ENCODE measurements at places on chromosomes 13 and 19.

GRCh38 chr19:41175801-41176777 is 16.9 kb upstream of the CYP2S1 start:
- DNase-seq: no peak

DNA sequence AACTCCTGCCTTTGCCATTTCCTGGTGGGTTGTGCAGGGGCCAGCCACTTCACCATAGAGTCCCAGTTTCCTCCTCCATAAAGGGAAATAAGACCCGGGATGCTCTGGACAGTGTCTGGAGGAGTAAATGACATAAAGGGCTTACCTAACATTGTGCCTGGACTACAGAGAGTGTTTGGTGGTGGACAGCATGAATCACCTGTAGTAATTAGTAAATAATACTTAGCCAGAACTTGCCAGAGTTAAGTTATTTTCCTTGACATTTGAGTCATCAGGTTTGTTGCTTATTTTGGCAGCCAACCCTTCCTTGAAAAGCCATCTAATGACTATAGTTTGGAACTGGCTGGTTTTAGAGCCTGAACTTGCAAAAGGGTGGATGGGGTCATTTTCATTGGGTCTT is 159.2 kb downstream of the SLC7A1 start:
- DNase-seq: no peak

- no peak for DNase-seq
Observed at GRCh38 chr13:21413013-21413412, 46.1 kb downstream of the ZDHHC20 start.

GRCh38 chr19:13169769-13170168 is 19.6 kb downstream of the IER2 start:
- DNase-seq: no peak

GRCh38 chr19:47022541-47023447 is 3.2 kb downstream of the NPAS1 start:
- no peak for DNase-seq

DNA sequence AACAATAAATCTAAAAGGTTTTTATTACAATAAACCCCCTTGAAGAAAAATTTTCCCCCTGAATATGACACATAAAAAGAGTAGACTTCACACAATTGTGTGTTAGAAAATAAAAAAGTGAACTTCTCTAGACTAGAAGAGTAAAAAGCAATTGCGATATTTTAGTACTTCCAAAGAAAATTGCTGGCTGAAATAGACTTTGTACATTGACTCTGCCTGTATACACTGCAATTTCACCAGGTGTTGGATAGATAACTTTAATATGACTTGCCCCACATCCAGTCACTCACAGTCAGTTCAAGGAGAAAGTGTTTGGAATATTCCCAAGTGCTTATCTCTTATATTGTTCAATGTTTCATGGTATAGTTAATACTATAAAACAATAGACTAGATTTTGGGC is 1780.1 kb upstream of the PCDH20 start:
- no peak for DNase-seq

DNA sequence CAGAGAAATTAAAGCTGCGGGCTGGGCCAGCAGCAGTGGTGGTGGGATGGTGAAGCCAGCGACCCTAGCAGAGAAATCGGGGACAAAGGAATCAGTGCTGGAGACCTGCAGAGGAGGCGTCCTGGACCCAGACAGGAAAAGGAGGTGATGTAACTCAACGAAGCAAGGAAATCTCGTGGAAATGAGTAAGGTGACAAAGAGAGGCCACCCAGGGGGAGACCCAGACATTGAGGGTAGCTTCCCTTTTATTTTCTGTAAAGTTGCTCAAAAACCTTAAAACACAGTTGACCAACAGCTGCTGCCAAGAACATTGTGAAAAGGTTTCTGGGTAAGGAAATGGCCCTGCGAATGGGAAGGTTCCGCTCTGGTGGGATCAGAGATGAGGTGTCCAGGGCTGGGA is 13.3 kb upstream of the RETN start:
- no peak for DNase-seq

- peak; percentile 36 for DNase-seq
Observed at GRCh38 chr19:18167975-18168645, 5.5 kb upstream of the IFI30 start.

DNA sequence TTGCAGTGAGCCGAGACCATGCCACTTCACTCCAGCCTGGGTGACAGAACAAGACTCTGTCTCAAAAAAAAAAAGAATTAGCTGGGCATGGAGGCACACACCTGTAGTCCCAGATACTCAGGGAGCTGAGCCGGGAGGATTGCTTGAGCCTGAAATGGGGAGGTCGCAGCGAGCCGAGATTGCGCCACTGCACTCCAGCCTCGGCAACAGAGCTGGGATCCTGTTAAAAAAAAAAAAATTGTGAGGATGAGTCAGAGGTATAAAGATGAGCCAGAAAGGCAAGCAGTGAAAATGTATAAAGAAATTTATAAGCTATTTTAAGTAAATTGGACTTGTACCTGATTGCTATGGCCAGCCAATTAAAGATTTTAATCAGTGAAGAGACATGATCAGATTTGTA is 21.1 kb downstream of the KBTBD6 start:
- DNase-seq: no peak

DNA sequence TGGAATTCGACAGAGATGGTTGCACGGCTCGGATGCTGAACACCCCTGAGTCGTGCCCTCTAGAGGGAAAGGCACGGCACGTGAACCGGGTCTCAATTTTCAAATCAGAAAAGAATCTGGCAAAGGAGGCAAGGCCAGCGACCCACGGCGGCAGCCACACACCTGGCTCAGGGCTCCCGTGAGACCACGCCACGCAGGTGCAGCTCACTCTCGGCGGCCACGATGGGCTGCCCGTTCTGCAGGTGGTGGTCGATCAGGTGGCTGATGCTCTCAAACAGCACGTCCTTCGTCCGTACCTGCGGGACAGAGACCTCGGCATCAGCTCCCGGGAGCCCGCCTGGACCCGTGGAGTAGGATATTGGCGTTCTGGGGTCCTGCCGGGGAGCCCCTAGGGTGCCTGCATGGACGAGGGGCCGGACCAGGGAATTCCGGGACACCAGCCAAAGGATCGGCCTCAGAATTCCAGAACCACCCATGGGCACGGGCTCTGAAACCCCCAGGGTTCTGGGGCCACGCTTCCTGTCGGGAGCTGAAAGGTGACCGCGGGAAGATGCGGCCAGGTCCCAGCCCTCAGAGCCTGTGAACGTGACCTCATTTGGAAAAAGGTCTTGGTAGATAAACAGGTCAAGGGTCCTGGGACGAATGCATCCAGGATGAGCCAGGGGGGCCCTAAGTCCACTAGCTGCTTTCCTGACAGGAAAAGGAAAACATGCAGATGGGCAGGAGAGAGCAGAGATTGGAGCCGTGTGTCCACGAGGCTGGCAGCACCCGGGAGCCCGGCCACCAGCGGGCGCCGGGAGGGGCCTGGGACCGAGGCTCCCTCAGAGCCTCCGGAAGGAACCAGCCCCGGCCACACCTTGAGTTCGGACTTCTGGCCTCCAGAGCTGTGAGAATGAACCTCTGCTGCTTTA is 10.1 kb upstream of the C2CD4C start:
- no peak for DNase-seq

GRCh38 chr13:23991119-23991518 is 93.8 kb upstream of the C1QTNF9B start:
- DNase-seq: no peak

GRCh38 chr13:28316836-28317235 is 178.1 kb downstream of the FLT1 start:
- DNase-seq: no peak

- DNase-seq: no peak
Observed at GRCh38 chr13:44904967-44905366, 84.3 kb downstream of the NUFIP1 start.

GRCh38 chr13:81207231-81207630 is 866.3 kb upstream of the SPRY2 start:
- no peak for DNase-seq

DNA sequence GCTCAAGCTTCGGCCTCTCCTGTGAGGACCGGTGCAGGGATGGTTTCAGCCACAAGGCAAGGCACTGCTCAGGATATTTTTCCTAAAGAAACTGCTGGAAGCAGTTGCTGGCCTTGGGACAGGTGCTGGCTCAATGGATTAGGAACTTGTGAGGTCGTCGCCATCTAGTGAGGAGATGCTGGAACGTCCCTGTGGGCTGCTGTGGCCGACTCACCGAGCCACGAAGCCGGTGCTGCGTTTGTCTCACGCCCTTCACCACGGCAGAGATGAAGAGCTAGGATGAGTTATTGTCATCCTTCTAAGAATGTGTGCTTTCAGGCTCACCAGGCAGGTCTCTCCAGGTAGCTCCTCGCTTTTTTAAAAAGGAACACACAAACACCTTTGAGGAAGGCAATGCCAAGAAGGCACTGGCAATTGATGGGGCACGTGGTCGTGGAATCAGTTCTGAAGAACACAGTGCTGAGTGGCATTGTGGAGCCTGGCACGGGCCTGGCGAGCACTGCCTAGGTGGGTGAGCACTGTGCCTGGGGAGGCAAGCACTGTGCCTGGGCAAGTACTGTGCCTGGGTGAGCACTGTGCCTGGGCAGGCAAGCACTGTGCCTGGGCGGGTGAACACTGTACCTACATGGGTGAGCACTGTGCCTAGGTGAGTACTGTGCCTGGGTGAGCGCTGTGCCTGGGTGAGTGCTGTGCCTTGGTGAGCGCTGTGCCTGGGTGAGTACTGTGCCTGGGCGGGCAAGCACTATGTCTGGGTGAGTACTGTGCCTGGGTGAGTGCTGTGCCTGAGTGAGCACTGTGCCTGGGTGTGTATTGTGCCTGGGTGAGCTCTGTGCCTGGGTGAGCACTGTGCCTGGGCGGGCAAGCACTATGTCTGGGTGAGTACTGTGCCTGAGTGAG is 140.4 kb downstream of the TEX29 start:
- DNase-seq: no peak

DNA sequence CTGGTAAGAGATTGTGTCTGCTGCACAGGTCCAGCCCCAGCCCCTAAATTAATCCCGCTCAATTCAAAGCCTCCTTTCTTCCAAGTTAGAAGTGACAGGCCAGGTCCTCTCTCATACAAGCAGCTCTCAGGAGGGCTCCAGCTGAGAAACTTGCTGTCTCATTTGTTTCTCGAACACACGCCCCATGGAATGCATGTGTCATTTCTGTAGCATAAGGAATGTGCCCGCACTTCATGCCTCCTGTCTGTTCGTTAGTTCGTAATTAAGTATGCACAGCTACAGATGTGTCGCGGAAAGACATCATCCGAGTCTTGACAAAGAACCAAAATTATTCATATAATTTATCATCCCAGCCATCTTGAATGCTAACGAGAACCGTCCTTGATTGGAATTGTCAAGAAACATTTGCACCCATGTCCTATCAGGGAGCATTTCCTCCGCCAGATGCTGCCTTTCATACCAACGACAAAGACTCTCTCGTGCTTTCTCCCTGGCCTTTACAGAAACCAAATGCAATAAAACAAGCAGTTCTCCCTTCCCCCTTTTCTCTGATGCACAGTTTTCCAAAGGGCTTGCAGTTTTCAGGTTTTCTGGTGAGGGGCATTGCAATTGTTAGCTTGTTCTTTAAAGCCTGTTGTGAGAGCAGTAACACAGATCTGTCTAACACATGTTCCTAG is 133.5 kb downstream of the UQCRFS1 start:
- DNase-seq: no peak

DNA sequence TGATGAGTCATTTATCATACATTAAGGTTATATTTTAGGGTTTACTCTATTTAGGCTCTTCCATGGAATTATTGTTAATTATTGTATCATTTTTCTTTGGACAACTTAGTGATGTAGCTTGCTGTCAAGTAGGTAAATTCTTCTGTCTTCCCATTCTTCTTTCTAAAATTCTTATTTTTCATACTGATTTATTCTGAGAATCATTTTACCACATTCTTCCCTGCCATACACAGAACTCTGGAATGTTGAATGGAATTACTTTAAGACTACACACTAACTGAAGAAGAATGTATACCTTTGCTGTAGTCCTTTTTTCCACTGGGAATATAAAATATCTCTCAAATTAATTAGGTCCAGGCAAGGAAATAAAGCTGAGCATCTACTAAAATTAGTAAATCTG is 24.5 kb upstream of the SLC7A1 start:
- DNase-seq: no peak

DNA sequence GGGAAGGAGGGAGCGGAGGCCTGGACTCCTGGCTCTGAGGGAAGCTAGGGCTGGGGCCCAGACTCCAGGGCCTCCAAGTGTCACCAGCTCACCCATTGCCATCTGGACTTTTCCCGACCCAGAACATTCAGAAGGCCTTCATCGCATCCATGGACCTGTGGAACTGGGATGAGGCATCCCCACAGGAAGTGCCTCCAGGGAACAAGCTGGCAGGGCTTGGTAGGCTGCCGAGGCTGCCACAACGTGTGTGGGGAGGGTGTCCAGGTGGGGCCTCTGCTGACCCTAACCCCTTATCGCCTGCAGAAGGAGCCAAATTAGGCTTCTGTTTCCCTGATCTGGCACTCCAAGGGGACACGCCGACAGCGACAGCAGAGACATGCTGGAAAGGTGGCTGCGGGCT is 767 bp downstream of the ETV2 start:
- DNase-seq: no peak

DNA sequence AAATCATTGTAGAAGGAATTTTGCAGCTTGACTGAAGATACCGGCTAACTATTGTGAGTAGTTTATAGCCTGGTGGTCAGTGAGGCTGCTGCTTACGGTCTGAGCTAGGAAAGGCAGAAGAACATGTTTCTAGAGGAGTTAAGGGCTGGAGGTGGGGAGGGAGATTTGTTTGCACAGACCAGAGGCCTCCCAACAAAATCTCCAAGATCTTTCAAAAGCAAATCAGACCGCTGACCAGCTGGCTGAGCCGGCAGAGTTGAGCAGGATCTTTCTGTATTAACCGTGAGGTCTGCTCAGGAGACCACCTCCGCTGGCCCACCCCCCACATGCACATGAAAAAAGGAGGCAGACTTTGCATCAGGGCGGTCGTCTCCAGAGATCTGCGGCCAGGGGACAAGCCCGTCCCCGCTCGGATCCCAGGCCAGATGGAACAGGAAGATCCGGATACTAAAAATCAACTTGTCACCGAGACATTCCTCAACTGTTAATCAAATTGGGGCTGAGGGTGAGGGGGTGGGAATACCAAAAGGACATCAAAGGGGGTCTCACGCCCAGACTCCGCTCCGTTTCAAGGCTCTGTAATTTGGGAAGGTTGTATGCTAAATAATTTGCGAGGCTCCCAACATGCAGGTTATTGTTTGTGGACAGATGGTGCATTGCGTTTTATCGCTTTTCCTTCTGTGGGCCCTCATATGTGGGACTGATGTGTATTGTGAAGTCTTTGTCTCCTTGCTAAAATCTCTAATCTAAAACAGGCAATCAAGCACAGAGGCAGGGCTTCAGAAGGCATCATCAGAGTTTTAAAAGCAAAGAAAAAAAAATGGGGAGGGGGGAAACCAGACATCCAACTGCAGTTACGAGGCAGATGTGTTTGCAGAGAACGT is 319.0 kb downstream of the ZNF536 start:
- no peak for DNase-seq

DNA sequence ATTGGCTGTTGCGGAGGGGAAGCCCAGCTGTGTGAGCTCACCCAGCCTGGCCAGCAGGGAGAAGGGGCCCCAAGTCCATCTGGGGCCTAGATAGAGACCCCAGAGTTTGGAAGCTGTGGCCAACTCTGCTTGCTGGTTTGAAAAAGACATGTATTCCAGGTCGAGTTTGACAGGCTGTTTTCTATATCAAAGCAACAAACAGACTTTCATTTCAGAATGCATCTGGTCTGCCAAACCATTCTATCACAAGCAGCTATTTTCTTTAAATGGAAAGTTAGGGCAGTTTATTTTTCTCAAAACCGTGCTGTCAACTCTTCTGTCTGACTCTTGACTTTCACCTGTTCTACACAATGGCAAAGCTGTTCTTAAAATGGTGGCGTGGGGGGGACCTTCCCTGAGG is 185.8 kb downstream of the DCLK1 start:
- no peak for DNase-seq

Data from effector CD8-positive, alpha-beta T cell (primary cell).